ENCODE measurements at places on chromosomes 16 and 17.

DNA sequence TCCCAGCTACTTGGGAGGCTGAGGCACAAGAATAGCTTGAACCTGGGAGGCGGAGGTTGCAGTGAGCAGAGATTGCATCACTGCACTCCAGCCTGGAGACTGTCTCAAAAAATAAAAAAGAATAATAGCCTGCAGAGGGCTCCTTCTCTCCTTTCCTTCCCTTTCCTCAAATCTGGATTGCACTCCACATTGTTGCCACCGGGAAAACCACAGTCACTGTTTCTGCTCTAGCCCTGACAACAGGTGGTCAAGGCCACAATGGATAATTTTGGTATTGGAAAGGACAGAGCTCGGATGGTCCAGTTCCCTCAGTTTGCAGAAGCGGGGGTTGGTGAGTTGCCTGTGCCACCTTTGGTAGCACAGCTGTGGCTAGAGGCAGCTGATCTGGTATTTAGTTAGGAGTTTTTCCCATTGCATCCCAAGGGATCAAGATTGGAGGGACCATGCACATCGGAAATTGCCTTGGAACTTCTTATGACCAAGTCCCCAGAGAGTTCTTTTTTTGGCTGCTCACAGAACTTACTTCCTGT lies 44.7 kb upstream of the PRSS54 start:
- H3K4me1 ChIP-seq = no peaks in the 10 kb centered on the region
- no peak for DNase-seq
- H3K27me3 ChIP-seq = no peaks in the 10 kb centered on the region
- H3K4me3 ChIP-seq = no peak overlapping the region
- peak overlapping the region; percentile 37 for H3K27ac ChIP-seq

DNA sequence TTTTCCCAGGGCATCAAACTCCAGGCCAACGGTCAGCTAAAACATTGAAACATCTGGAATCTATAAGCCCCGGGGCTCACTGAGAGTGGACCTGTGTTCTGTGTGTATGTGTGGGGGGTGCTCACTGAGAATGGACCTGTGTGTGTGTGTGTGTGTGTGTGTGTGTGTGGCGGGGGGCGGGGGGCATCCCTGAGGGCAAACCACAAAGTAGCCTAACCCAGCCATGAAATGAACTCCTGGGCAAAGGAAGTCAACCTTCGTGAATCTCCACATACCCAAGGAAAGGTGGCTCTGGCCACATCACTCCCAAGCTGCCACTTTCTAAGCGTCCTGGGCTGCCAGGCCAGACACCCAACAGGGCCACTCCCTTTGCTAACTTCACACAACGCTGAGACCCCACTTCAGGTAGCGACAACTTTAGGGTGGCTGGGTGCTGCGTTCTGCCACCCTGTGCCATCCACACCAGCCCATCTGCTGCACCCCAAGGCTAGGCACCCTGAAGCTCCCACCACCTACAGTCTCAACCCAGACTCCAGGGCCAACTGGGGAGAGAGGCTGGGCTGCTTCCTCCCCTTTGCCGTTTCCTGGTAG lies 1.6 kb downstream of the MAFG start:
- H3K27me3 ChIP-seq = no peaks in the 10 kb centered on the region
- peaks cover 10% of the 10 kb centered on the region for H3K36me3 ChIP-seq
- no peak for DNase-seq

DNA sequence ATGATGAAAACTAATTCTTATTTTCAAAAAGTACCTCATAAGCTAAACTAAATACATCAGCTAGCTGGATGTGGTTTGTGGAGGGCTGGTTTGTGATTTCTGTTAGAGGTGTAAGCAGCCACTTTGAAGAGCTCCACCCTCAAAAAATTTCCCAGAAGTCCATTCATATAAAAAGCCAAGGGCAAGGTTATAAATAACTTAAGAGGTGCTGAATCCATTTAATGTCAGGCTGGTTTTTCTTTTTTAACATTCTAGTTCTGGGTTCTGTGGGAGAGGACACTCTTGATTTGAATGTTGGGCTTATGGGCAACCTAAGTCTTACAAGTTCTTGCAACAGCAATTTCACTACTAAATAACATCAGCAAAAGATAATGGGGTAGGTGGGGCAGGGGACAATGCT lies 3.4 kb upstream of the WIPI1 start:
- no peak overlapping the region for H3K4me3 ChIP-seq
- peaks cover 14% of the 10 kb centered on the region for H3K4me1 ChIP-seq
- no peaks in the 10 kb centered on the region for H3K36me3 ChIP-seq
- no peak overlapping the region for H3K27ac ChIP-seq
- no peaks in the 10 kb centered on the region for H3K27me3 ChIP-seq

DNA sequence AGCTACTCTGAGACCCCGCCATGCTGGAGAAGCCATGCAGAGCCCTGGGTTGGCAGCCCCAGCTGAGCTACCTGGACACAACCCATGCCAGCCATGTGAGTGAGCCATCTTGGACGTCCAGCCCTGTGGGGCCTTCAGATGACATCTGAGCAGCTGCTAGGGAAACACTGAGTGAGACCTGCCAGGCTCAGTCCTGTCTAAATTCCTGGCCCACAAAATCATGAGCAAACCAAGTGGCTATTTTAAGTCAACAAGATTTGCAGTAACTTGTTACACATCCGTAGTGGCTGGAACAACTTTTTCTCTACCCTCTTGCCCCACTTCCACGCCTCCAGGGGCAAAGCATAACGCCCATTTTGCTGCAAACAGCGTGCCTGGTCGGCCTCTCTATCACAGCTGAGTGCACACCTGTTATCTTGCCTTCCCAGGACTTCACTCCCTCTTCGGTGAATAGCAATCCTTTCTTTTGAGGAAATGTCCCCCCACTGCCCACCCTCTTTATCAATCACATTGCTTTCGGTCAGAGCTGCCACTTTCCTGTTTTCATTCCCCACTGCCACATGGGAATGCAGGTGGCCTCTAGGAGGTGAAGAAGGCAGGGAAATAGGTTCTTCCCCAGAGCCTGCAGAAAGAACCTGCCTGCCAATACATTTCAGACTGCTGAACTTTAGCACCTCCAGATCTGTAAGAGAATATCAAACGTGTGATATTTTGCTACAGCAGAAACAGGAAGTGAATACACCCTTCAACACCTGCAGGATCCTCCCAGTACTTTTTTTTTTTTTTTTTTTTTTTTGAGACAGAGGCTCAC lies 7.4 kb upstream of the SCIMP start:
- H3K36me3 ChIP-seq = no peaks in the 10 kb centered on the region
- no peak overlapping the region for H3K27ac ChIP-seq
- no peaks in the 10 kb centered on the region for H3K4me1 ChIP-seq
- H3K27me3 ChIP-seq = no peaks in the 10 kb centered on the region

GRCh38 chr17:13750816-13751793 lies 149.4 kb upstream of the HS3ST3A1 start:
- H3K27me3 ChIP-seq = no peaks in the 10 kb centered on the region
- no peaks in the 10 kb centered on the region for H3K4me1 ChIP-seq
- no peak for DNase-seq

GRCh38 chr16:72128701-72129100 lies 35.1 kb downstream of the DHX38 start:
- no peaks in the 10 kb centered on the region for H3K4me1 ChIP-seq
- no peaks in the 10 kb centered on the region for H3K27me3 ChIP-seq
- H3K4me3 ChIP-seq = no peak overlapping the region
- no peaks in the 10 kb centered on the region for H3K36me3 ChIP-seq

DNA sequence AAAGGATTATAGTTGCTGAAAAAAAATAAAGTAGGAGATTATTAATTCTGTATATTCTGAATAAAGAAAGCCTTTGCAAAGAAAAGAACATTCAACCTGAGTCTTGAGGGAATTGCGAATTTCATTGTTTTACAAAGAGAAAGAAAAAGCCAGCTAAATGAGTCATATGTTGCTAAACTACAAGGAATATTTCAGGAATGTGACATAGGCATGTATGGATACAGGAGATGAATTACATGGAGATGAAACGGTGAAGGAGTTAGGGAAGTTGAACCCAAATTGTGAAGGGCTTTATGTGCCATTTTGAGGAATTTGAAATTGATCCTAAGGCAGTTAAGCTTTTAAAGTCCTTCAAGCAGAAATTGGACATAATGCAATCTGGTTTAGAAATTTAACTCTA lies 177.3 kb upstream of the RBL2 start:
- peaks cover 28% of the 10 kb centered on the region for H3K36me3 ChIP-seq
- no peak overlapping the region for H3K27ac ChIP-seq
- no peak for DNase-seq

DNA sequence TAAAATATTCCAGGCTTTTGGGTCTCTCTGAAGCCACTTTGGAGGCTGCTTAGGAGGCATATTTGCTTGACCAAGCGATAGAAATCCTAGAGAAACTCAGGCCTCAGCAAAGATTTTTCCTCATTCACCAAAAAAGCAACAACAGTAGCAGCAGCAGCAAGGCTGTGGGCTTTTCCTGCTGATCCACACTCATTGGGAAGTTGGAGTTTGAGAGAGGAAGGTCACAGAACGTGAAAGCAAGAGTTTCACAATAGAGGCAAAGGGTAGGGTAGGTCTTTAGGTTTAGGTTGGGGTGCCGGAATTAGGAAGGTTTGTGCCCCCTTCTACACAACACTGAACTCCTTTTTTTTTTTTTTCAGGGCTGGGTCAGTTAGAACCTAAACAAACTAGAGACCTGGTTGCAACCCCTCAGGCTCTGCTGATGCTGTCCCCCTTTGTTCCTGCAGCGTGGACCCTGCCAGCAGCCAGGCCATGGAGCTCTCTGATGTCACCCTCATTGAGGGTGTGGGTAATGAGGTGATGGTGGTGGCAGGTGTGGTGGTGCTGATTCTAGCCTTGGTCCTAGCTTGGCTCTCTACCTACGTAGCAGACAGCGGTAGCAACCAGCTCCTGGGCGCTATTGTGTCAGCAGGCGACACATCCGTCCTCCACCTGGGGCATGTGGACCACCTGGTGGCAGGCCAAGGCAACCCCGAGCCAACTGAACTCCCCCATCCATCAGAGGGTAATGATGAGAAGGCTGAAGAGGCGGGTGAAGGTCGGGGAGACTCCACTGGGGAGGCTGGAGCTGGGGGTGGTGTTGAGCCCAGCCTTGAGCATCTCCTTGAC lies 2.0 kb downstream of the TMUB2 start:
- H3K27ac ChIP-seq = peak overlapping the region; percentile 98
- H3K4me1 ChIP-seq = peaks cover 20% of the 10 kb centered on the region
- peak overlapping the region; percentile 99 for H3K4me3 ChIP-seq
- H3K27me3 ChIP-seq = no peaks in the 10 kb centered on the region
- peaks cover 26% of the 10 kb centered on the region for H3K36me3 ChIP-seq

GRCh38 chr16:60329108-60329507 lies 1595.0 kb upstream of the GOT2 start:
- H3K36me3 ChIP-seq = no peaks in the 10 kb centered on the region
- no peak for DNase-seq
- no peak overlapping the region for H3K27ac ChIP-seq
- no peaks in the 10 kb centered on the region for H3K27me3 ChIP-seq
- H3K4me3 ChIP-seq = no peak overlapping the region
- H3K4me1 ChIP-seq = no peaks in the 10 kb centered on the region

DNA sequence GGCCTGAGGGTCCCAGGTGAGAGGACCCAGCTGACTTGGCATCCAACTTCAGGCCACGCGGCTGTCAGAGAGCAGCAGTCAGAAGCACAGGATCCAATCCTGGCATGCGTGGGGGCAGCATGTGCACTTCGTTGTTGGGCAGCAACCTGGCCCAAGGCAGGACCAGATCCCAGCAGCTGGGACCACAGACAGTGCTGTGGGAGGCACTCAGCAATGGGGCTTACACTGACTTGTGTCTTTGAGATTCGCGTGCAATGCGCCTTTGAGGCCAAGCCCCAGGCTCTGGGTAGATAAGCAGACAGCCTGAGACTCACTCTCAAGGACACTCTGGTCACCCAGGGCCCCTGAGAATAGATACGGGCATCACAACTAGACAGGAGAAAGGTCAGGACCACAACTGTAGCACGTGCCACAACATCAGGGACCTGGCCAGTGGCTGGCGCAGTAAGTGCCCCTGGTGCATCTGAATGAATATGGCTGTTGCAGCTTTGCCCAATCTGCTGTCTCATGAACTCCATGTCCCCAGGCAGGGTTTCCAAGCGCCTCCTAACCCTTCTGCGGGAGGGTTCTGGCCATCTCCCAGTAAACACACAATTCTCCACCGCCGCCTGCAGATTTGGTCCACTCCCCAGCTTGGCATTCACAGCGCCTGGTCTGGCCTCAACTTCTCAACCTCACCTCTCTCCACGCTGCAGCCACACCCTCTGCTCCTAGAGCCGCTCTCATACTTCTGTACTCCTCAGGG lies 3.2 kb downstream of the PAM16 start:
- no peak overlapping the region for H3K4me3 ChIP-seq
- H3K36me3 ChIP-seq = no peaks in the 10 kb centered on the region
- peaks cover 6% of the 10 kb centered on the region for H3K4me1 ChIP-seq
- no peak overlapping the region for H3K27ac ChIP-seq

GRCh38 chr17:73459980-73460379 lies 148.2 kb upstream of the CDC42EP4 start:
- DNase-seq = no peak
- no peak overlapping the region for H3K4me3 ChIP-seq
- no peaks in the 10 kb centered on the region for H3K36me3 ChIP-seq
- H3K27ac ChIP-seq = no peak overlapping the region
- no peaks in the 10 kb centered on the region for H3K27me3 ChIP-seq

Measured in thoracic aorta (tissue), 2 donors.